Foreskin fibroblast (primary cell): ENCODE measurements at places on chromosomes 11 and 22.

DNA sequence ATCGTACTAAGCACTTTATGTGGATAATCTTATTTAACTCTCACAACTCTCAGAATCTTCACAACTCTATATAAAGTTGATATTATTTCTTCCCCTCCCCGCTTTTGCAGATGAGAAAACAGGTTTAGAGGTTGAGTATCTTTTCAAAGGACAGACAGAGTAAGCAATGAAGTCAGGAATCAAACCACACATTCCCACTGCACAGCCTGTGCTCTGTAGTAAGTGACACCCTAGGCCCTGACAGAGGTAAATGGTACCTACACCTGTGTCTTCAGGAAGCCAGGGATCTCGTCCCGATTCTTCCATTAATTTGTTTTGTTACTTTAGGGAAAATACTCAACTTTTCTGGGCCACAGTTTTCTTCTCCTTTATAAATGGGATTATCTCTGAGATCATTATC, 172.5 kb upstream of the MTMR2 start:
- no peak for DNase-seq

- DNase-seq, result peak; percentile 59
These were observed 1.1 kb upstream of the MRGPRX4 start for GRCh38 chr11:18171377-18172000.

DNA sequence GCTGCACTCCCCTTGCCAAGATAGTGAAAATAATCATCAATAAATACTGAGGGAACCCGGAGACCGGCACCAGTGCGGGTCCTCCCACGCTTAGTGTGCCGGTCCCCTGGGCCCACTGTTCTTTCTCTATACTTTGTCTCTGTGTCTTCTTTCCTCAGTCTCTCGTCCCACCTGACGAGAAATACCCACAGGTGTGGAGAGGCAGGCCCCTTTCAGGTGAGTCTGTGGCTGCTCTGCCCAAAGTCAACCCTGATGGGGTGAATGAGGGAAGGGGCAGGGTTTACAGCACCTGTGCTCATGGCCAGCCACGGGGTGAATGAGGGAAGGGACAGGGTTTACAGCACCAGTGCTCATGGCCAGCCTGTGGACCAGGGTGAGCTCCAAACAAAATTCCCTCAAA, 4.7 kb downstream of the BET1L start:
- no peak for DNase-seq

- DNase-seq, result no peak
These were observed 48.1 kb upstream of the TOP3B start for GRCh38 chr22:22030493-22031182.

GRCh38 chr11:18987454-18988231, 48.4 kb upstream of the MRGPRX1 start:
- peak; percentile 7 for DNase-seq

DNA sequence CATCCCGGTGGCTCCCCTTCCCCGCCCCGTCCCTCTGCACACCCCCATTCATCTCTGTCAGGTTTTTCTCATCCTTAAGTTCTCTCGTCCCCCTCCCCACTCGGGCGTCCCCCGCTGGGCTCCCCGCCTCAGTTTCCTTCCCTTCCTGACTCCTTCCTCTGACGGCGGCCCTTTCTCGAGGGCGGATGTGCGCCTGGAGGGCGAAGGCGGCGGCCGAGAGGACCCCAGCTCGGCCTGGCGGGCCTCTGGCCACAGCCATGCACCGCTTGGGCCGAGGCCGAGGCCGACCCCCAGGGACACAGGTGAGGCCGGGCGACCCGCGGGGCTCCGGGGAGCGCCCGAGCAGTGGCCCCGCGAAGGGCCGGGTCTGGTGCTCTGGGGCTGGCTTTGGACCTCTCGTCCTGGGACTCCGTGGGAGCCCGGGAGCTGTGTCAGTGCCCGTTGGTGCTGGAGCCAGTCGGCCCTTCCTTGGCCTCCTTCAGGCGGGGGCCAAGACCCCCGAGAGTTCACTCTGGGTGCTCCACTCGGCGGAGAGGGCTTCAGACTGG, 2.9 kb downstream of the PHLDB1 start:
- DNase-seq, result no peak

GRCh38 chr11:12901272-12901671, 107.8 kb upstream of the RASSF10 start:
- no peak for DNase-seq

DNA sequence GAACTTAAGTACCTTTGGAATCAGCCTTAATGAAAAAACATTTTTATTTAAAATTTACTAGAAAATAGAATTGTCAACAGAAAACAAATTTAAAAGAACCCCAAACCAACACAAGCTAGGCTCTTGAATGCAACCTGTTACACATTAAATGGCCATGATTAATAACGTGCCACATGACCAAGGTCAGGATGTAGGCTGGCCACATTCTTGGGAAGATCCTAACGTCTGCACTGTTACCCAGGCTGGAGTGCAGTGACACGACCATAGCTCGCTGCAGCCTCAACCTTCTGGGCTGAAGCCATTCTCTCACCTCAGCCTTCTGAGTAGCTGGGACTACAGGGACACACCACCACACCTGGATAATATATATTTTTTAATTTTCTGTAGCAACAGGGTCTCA, 126.4 kb upstream of the APOA1 start:
- no peak for DNase-seq

- DNase-seq, result no peak
These were observed 163.2 kb downstream of the BRD1 start for GRCh38 chr22:49664371-49664881.

- DNase-seq, result no peak
These were observed 26.7 kb downstream of the OSBPL5 start for GRCh38 chr11:3138178-3139085.

DNA sequence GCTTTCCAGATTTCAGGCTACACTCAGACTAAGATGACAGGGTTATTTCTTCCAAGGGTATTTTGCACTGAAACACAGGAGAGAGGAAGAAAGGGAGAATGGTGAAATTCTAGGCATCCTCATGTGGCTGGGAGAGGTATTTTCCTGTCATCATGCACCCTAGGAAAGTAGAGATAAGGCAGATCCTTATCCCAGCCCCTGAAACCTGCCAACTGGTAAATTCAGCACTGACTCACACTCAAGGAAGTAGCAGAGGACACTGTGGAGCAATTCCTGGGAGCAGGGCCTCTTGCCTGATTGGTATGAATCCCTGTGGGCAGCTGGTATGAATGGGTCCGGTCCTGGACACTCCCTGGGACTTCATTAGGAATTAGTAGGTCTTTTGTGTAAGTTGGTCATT, 37.6 kb upstream of the SLC5A1 start:
- peak; percentile 21 for DNase-seq

- no peak for DNase-seq
These were observed 536.5 kb downstream of the NTM start for GRCh38 chr11:131906963-131907362.

GRCh38 chr11:109799604-109800003, 293.6 kb upstream of the ZC3H12C start:
- DNase-seq, result no peak

GRCh38 chr11:61163714-61164605, 2.7 kb upstream of the VPS37C start:
- no peak for DNase-seq

GRCh38 chr22:50302564-50302963, 4.9 kb downstream of the PLXNB2 start:
- DNase-seq, result no peak

DNA sequence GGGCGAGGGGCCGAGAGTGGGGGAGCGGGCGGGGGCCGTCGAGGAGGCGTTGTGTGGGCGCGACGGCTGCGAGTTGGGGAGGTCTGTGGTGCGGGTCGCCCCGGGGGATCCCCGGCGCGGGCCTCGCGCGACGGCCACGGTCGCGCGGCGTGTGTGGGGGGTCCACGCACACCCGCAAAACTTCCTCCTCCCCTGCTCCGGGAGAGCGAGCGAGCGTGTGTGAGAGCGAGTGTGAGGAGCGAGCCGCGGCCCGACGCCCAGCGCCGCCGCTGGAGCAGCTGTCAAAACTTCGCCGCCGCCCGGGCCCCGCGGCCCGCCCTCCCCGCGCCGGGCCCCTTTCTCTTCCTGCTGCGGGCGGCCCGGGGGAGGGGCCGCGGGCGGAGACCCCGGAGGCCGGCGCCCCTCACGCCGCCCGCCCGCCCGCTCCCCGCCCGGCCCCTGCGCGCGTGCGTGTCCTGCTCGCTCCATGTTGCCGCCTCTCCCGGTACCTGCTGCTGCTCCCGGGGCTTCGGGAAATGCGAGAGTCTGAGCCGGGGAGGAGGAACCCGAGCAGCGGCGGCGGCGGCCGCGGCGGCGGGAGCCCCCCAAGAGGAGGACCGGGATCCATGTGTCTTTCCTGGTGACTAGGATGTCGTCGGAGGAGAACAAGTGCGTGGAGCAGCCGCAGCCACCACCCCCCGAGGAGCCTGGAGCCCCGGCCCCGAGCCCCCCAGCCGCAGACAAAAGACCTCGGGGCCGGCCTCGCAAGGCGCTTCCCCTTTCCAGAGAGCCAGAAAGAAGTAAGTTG, 9.0 kb upstream of the CCT8L2 start:
- DNase-seq, result peak; percentile 42

GRCh38 chr11:127003260-127003981, 2.9 kb upstream of the KIRREL3 start:
- peak; percentile 73 for DNase-seq

DNA sequence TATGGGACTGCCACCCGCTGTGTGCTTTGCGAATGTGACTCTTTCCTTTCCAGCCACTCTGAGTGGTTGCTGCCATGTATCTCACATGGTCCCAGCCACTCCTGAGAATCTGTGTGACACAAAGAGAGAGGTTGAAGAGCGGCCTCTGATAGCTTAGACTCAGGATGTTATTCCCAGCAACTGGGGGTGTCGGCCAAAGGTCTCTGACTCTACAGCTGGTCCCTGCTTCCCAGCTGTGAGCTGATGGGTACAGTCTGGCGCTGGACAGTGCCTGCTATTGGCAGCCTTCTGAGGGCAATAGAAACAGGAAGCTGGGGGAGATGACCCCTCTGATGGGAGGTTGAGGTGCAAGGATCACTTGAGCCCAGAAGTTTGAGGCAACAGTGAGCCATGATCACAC, 105.1 kb downstream of the RRAS2 start:
- no peak for DNase-seq

DNA sequence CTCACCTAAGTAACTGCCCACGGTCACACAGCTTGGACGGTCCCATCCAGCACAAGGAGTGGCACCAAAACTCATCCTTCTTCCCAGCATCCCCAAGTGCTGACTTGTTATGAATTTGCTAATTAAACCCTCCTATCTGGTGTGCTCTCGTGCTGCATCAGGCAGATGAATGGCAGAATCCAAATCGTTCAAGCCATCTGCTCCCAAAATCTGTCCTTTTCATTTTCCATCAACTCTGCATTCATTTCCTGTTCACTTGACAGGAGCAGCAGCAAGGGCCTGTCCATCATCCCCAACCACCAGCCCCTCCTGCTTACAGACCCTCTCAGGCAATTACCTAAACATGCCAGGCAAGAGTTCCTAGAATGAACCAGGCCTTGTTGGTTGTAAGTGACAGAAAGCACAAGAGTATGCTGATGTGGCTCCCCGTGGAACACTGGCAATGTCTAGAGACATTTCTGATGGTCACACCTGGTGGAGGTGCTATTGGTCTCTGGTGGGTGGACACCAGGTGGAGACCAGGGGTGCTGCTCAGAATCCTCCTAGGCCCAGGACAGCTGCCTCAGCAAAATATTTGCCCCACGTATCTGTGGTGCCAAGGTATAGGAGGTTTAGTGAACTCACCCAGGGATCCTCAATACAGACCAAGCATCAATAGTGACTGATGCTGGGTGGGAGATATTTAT, 832.5 kb downstream of the TBC1D22A start:
- no peak for DNase-seq
